Large intestine (tissue), 12 donors: ENCODE measurements at places on chromosomes 7 and 10.

DNA sequence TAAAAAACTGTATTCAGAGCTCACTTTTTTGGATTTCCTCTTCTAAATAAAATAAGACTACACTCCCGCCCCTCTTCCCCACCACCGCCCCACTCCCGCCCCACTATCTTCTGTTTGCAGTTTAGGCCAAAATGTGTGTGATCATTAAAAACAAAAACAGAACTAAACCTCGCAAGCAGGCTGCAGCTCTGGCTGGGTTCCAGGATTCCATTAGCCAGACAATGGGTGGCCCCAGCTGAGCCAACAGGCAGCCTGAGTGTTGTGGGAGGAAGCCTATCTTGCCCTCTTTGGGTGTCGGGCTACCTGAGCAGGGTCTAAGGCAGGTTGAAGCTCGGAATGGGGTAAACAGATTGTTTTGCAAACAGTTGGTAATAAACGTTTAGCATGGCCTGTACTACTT, 41.7 kb downstream of the ARL4A start:
- DNase-seq: no peak

DNA sequence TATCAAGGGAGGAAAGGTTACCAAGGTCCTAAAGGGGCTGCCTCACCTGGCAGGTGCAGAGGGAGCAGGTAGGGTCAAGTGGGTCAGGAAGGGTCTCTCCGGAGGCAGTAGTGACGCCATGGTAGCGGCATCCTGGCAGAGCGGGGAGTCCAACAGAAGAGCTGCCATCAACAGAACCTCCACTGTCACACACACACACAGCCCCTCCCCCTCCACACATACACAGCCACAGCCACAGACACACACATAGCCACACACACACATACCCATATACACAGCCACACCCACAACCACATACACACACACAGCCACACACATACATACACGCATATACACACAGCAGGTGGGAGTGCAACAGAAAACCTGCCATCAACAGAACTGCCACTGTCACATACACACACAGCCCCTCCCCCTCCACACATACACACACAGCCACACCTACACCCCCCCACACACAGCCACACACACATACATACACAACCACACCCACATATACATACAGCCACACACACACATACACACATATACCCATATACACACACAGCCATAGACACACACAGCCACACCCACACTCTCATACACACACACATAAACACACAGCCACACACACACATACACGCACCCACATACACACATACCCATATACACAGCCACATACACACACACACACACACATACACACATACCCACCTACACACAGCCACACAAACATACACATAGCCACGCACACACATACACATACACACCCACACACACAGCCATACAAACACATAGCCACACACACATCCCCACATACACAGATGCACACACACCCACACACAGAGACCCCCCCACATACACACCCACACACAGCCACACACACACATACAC, 23.1 kb downstream of the KCP start:
- no peak for DNase-seq

DNA sequence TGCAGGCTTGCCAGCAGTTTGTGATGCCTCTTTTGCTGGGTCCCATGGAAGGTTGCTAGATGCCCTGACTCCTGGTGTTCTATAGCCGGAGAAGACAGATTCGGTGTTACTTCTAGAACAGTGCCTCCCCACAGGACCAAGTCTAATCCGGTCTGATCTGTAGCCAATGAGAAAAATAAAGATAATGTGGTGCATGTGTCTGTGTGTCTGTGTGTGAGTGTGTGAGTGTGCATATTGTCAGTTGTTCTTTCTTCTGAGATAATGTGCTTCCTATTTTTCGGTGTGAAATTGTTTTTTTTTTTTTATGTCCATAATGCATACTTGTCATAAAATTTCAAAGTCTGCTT, 29.7 kb upstream of the ZNRF2 start:
- no peak for DNase-seq

DNA sequence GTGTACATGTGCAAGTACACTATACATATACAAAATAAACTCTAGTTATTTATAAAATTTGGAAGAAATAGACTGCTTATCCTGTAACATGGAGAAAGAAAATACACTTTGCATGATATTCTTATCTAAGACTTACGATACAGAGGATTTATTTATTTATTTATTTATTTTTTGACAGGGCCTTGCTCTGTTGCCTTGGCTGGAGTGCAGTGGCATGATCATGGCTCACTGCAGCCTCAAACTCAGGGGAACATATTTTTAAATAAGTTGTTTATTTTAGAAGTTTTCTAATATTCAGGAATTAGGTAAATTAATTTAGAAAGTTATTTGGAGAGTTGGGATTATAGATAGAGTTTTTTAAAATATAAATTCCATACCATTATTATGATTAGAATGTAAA, 116.7 kb downstream of the GPR85 start:
- DNase-seq: no peak

DNA sequence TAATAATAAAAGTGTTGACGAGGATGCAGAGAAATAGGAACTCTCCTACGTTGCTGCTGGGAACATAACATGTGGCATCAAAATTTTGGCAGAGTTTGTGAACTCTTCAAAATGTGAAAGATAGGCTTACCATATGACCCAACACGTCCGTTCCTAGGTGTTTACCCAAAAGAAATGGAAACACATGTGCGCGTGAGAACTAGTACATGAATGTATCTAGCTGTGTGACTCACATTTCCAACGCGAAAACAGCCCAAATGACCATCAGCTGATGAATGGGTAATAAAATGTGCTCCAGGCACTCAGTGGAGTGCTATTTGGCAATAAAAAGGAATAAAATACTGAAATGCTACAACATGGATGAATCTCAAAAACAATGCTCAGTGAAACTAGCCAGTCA, 10.4 kb upstream of the ELFN1 start:
- no peak for DNase-seq

DNA sequence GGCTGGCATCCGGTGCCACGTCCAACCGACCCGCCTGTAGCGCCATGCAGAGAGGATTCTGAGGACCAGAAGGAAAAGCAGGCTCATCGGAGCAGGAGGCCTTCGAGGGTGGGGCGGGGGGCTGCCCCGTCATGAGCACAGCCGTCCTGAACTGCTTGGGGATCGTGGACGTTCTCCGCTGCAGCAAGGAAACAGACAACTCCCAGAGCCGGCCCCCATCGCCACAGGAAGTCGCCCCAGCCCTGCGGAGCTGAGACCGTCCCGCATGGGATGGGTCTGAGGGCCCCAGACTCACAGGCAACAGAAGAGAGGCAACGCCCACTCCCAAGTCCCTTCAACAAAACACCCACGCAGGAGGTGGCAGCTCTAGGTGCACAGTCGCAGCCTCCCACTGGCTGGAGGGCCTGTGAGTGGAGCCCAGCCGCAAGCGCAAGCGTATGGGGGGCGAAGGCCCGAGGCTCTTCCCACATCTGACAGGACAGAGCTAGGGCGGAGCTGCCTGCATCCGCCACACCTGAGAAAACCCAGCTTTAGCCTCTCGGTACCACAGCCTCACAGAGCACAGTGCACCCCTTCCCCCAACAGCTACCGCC, 64.7 kb upstream of the TNRC18 start:
- DNase-seq: no peak

GRCh38 chr7:9324513-9324912, 891.1 kb downstream of the NXPH1 start:
- no peak for DNase-seq

DNA sequence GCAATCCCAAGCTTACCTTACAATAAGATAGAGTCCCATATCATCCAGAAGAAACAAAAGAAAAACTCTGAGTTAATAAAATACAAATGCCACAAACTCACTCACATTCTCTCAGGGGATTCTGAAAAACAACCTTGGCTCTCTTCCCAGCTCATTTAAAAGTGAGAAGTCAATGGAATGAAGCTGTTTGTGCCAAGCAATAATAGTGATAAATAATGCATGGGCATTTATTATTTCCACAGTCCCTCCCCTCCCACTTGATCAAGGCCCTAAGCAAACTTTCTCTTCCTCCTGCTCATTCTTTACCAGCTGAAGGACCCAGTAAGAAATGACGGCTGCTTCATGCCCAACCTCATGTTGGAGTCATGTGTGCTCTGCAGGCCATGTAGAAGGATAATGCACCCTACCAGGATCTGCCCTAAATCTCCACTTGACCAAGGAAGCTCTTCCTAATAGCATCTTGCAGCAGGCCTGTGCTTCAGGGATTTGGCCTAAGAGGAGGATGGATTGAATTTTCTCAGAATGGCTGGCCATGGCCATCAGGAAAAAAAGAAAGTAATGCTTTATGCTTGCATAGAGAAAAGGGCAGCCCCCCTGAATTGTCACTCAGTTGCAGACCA, 451.3 kb downstream of the GPAM start:
- DNase-seq: no peak

- DNase-seq: peak; percentile 44
These were observed 34.7 kb downstream of the ACADSB start for GRCh38 chr10:123043409-123043925.

GRCh38 chr10:119817991-119818888, 54.4 kb downstream of the MCMBP start:
- DNase-seq: peak; percentile 78

DNA sequence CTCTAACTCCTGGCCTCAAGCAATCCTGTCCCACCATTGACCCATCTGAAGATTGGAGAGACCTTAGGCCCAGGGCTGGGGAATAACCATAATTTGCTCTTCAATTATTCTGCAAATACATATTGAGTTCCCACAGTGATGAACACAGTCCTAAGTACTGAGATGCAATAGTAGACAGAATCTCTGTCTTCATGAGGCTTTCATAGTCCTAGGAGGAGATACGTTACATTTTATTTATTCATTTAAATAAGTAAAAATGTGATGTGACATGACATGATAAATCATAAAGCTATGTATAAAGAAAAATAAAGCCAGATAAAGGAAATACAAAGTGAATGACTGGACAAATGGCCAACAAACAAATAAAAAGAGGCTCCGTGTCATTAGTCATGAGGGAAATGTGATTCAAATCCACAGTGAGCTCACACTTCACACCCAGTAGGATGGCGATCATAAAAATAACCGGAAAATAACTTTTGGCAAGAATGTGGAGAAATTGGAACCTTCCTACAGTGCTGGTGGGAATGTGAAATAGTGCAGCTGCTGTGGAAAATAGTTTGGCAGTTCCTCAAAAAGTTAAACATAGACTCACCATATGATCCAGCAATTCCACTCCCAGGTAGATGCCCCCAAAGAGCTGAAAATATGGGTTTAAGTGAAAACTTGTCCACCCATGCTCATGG, 52.1 kb upstream of the JCAD start:
- DNase-seq: no peak

DNA sequence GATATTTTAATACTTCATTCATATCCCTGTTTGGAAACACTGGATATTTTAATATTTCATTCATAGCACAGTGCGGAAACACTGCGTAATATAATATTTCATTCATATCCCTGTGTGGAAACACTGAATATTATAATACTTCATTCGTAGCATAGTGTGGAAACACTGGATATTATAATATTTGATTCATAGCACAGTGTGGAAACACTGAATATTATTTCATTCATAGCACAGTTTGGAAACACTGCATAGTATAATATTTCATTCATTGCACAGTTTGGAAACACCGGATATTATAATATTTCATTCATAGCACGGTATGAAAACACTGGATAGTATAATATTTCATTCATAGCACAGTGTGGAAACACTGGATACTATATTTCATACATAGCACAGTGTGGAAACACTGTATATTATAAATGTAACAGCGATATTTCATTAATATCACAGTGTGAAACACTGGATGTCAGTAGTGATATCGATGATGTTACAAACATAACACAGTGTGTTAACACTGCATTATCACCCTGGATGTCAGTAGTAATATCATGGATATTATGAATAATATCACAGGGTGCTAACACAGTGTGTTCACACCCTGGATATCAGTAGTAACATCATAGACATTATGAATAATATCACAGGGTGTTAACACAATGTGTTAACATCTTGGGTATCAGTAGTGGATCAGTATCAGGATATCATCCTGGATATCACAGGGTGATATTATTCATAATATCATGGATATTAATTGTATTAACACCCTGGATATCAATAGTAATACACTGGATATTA, 2.9 kb upstream of the TMEM225B start:
- DNase-seq: no peak

- DNase-seq: no peak
These were observed 24.8 kb downstream of the BRAF start for GRCh38 chr7:140899883-140900282.

GRCh38 chr7:136050462-136050847, 73.3 kb upstream of the MTPN start:
- no peak for DNase-seq

DNA sequence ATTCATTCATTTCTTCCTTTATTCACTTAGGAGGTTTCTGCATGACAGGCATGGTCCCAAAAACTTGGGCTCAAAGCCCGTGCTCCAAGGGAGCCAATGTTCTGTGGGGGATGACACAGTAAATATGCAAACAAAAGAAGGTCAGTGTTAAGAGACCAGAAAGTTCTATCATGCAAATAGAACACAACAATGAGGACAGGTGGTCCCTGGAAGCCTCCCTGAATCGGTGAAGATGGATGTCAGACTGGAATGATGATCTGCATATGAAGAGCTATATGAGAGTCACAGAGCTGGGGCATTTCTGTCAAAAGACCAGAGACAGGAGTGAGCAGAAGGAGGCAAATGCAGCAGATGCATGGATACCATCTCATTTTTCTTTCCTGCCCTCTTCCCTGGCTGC, 129.0 kb downstream of the ABCA13 start:
- no peak for DNase-seq

GRCh38 chr10:88833156-88833555, 18.5 kb downstream of the ANKRD22 start:
- no peak for DNase-seq

DNA sequence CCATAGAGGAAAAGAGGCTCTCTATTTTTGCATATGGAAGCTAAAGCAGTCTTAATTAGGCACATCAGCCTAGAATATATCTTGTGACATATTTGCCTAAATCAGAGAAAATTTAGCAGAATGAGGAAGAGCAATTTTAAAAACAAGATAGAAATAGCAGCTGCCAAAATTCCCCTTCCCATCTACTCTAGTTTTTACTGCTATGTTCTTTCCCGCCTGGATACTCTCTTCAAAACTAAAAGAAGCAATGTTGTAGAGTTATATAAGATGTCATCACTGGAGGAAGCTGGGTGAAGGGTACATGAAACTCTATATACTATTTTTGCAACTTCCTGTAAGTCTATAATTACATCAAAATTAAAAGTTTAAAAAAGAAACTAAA, 87.0 kb downstream of the ARMH3 start:
- no peak for DNase-seq

- DNase-seq: no peak
These were observed 381.7 kb downstream of the DPP6 start for GRCh38 chr7:154433632-154434598.

DNA sequence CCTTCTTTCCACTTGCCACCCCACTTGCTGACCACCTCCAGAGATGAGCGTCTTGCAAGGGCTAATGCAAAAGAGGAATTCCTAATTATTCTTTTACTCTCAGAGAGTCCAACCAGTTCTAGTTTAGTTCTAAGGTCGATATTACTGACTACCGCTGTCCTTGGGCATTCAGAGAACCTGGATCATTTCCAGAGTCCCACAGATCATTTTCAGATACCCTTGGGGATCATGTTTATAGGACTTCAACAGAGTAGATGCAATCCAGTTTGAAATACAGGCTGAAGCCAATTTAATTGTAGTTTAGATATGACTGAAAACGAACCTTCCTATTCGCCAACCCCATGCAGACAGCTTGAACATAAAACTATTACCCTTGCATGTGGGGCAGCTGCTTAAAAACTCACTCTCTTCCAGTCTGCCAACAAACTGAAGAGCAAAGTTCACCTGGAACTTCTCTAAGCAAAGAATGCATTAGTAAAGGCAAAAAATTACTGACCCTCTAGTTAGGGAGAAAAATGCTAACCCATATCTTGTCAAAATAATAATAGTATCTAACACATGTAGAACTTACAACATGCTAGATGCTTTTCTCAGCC, 22.4 kb downstream of the CFAP69 start:
- no peak for DNase-seq
